ENCODE measurements at places on chromosomes 7 and 10.

- DNase-seq: no peak
These were observed 46.4 kb downstream of the PDGFA start for GRCh38 chr7:473211-473734.

DNA sequence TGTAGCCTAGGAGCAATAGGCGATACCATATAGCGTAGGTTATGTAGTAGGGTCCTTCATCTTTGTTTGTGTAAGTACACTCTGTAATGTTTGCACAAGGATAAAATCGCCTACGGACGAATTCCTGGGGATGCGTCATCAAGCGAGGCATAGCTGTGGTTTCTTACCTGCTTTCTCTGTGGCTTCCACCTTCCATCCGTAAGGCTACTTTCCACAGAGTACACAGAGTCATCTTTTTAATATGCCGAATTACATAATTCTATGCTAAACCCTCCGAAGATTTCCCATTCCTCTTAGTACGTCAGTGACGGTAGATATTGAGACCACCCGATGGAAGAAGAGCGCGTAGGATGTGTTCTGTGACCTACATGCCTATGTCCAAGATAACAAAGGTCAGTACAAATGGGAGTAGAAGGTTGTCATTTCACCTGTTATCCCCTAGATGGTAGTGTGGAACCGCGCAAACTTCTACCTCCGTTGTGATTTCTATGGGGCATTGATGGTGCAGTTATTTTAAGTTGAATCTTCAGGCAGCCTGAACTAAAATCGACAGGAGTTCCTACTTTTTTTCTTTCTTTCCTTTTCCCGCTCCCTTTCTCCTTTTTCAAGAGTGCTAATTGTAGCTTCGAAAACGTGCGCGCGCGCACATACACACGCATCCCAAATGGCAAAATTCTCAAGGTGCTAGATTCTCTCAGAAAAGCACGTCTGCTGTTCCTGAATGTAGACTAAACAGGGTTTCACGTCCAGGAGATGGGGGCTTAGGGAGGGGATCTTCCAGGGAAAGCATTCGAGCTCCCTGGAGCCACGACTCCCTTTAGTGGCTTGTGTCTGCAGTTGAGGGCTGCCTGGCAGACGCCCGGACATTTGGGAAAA is 111.7 kb upstream of the MBL2 start:
- DNase-seq: no peak

DNA sequence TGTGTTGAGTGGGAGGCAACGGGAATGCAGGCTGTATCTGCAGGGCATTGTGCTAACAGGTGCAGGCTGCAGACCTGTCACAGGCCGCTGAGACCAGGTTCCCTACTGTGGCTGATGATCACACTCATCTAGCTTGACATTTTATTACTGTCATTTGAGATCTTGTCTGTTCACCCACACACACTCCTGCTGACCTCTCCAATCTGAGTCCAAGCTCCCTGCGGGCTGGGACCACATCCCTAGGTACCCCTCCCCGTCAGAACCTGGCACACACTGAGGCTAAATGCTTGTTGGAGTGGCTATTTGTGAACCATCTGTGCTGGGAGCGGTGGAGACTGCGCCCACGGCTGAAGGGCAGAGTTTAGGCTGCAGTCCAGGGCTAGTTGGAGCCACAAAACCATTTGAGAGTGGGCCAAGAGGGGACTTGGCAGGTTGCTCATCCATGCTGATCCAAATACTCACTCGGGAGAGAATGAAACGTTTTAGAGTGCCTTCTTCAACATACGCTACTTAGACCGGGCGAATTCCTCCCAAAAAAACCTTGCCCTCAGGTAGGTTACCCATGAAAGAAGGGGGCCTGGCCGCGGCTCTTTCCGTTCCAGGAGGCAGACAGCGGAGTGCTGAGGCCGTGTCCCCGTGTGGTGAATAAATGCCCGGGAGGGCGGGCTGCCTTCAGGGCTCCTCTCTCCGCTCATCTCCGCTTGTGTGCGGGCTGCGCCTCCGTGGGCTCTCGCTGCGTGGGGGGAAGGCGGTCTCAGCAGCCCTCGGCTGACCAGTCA is 164.4 kb downstream of the RGS10 start:
- DNase-seq: no peak

DNA sequence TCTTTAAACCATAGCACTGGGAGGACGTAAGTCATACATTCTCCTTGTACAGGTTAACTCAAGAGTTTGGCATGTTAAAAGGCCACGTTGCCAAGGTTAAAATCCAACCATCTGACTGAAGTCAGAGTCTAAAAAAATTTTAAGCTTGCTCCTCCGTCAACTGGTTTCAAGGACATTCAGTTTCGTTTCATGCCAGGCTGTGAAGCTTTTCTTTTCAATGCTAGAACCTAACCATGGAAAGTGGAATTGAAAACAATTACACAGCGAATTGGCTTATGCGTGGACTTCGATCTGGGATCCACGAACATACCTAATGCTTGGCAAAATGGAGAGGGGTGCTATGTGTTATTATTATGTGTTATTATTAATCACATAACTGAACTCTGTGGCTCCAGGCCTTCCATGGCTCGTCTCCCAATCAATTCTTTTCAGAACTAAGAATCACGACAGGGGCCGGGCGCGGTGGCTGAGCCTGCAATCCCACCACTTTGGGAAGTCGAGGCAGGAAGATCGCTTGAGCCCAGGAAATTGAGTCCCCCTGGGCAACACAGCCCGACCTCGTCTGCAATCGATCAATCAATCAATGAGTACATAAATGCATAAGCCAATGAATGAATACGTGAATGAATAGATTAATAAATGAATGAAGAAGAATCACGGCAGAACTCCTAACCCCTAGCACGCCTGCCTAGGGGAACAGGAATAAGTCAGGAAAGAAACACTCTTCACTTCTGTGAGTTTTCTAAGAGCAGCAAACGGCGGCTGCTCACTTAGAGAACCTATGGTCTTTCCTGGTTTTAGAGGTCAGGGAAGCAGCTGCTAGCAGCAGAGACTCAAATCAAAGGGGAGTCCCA is 733 bp upstream of the ARL5B start:
- DNase-seq: no peak

- DNase-seq: no peak
These were observed 138.4 kb downstream of the FGFR2 start for GRCh38 chr10:121459622-121460453.

GRCh38 chr7:20374399-20374798 is 43.7 kb downstream of the ITGB8 start:
- no peak for DNase-seq

GRCh38 chr7:114791771-114792170 is 130.1 kb upstream of the MDFIC start:
- DNase-seq: no peak

- peak; percentile 96 for DNase-seq
These were observed 519 bp downstream of the ITGB8 start for GRCh38 chr7:20330928-20331909.

GRCh38 chr7:96674565-96674964 is 35.1 kb downstream of the SEM1 start:
- DNase-seq: no peak

DNA sequence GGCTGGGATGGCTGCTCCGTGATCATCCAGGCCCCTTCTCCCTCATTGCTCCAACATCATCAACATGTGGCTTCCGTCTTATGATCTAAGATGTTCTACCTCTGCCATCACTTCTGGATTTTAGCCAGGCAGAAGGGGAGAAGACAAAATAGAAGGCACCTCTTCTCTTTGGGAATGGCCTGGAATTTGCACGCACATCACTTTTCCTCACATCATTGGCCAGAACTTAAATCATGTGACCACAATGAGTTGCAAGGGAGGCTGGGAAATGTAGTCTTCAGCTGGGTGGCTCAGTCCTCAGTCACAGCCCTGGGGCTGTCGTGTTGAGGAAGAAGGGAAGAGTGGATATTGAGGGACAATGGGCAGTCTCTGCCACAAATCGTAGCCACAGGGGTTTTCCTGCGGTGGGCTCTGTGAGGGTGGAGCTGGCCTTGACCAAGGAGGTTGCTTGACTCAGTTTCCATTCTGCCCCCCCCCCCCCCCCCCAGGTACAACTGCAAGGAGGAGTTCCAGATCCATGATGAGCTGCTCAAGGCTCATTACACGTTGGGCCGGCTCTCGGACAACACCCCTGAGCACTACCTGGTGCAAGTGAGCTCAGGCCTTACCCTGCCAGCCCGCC is 50.3 kb downstream of the PALD1 start:
- no peak for DNase-seq
